ENCODE measurements at places on chromosomes 4 and X. TPM values are rescaled to one million over a fixed set of nuclear protein-coding genes. Genes with fewer than 3 reads are reported as not detected.

The PCDH7 gene
- total RNA-seq, result not detected

- H3K4me3 ChIP-seq, result peak overlapping the region; percentile 85
- H3K27ac ChIP-seq, result peak overlapping the region; percentile 93
- H3K36me3 ChIP-seq, result peaks cover 6% of the 10 kb centered on the region
- peak; percentile 45 for DNase-seq
- H3K4me1 ChIP-seq, result peaks cover 35% of the 10 kb centered on the region
Measured at GRCh38 chrX:123731258-123731986, 1.4 kb downstream of the THOC2 start.

- no peaks in the 10 kb centered on the region for H3K27me3 ChIP-seq
- H3K4me1 ChIP-seq, result no peaks in the 10 kb centered on the region
- H3K27ac ChIP-seq, result no peak overlapping the region
- no peak overlapping the region for H3K4me3 ChIP-seq
Measured at GRCh38 chrX:67961516-67961915, 417.7 kb downstream of the AR start.

GRCh38 chrX:41351923-41352322 is 18.0 kb downstream of the DDX3X start:
- peaks cover 21% of the 10 kb centered on the region for H3K36me3 ChIP-seq
- H3K4me3 ChIP-seq, result no peak overlapping the region
- H3K27ac ChIP-seq, result no peak overlapping the region
- no peak for DNase-seq
- H3K4me1 ChIP-seq, result peaks cover 29% of the 10 kb centered on the region

Measured in activated CD8-positive, alpha-beta memory T cell treated with anti-CD3 and anti-CD28 coated beads, Interleukin-2, amount 10 ng/mL, durations not matched to agents 7 days and 5 days (primary cell).